ENCODE measurements at places on chromosomes 3 and 15.

DNA sequence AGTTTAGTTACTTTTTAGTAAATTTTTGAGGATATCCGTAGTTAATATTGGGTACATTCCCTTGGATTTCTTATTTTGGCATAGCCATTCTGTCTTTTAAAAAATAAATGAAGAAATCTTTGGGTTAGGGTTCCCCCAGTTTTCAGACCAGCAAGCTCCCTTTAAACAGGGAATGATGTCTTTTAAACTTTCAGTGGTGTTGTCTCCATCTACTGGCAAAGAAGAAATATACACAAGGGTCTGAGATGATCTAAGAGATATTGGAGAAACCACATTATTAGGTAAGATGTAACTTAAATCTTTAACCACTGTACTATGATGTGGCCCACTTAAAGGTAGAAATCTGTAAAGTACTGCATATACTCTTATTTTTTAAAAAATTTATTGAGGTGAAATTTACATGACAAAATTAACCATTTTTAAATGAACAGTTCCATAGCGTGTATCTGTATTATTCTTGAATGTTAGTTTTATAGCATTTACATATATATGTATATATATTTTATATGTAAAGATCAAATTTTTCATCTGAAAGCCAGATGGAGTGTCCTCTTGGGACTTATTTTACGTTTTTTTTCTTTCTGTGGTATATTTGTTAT, 35.1 kb upstream of the EIF3J start:
- peak; percentile 14 for DNase-seq

DNA sequence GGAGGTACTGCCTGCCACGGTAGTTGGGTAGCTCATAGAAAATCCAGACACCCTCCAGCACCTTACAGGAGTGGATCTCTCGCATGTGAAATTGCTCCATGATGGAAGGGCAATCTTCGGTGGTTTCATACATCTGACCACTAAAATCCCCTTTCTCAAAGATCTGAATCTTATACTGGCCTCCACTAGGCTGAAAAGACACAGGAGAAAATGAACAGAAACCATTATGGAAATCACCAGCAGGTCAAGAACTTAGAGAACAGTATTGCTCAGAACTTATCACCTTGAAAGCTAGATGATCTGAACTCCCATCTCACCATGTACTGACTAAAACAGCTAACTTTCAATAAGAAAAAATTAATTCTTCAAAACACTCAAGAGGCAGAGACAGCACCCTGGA, 5.4 kb downstream of the CRYGS start:
- no peak for DNase-seq

GRCh38 chr3:25911525-25912295, 121.8 kb downstream of the OXSM start:
- no peak for DNase-seq

- no peak for DNase-seq
These were observed 177.2 kb downstream of the CBLB start for GRCh38 chr3:105691633-105692032.

GRCh38 chr3:8443829-8444791, 57.5 kb upstream of the LMCD1 start:
- peak; percentile 90 for DNase-seq

DNA sequence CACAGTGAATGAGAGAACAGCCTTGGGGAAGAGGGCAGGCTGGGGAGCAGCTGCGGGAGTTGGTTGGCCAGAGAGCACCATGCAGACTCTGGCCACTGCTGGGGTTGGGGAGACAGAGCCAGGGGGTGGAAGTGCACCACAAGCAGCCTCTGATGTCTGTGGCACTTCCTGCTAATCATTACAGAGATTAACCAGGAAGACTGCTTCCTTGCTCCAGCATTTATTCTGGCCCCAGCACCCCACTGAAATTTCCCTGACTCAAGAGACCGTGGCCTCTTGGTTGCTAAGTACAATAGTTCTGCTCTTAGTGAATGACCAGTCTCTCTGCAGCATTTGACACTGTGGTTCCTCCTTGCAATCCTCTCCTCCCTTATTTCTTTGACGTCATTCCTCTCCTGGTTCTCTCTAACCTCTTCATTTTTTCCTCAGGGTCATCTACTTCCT, 266.2 kb upstream of the ROPN1 start:
- DNase-seq: no peak

- no peak for DNase-seq
These were observed 36.2 kb downstream of the NGLY1 start for GRCh38 chr3:25747033-25747432.

- DNase-seq: no peak
These were observed 309.2 kb downstream of the PDCD6IP start for GRCh38 chr3:34107669-34108068.

DNA sequence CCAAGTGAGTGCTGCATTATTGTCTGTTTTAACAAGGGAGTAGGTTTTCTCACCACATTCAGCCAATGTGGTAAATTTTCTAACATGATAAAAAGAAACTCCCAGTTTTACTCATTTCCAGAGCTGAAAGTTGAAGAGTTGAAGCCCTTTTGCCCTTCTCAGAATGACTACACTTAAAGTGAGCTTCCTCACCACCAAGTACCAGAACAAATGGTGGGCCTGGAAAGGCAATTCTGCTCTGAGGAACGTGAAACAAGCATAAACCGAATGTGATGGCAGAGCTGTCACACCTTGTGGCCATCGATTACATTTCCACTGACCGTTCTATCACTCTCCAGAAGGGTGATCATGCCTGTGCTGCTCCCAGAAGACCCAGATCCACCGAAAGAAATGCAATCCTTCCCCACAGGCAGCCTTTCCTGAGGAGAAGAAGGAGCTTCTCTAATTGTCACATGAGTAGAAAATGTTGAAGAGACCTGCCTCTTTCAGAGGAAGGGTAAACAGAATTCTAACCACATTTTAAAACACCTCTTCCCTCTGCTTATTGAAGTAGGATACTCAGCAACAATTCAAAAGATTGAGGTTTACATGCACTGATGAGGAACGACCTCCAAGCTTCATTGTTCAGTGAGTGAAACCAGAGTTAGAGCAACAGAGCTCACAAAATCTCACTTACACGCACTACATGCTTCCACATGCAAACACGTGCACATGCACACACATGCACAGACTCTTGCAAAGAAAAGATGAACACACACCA, 21.4 kb upstream of the CCR9 start:
- peak; percentile 21 for DNase-seq

- DNase-seq: no peak
These were observed 347.5 kb downstream of the CNTN4 start for GRCh38 chr3:2446146-2446545.

- DNase-seq: no peak
These were observed 158.2 kb upstream of the TSC22D2 start for GRCh38 chr3:150249779-150250470.

DNA sequence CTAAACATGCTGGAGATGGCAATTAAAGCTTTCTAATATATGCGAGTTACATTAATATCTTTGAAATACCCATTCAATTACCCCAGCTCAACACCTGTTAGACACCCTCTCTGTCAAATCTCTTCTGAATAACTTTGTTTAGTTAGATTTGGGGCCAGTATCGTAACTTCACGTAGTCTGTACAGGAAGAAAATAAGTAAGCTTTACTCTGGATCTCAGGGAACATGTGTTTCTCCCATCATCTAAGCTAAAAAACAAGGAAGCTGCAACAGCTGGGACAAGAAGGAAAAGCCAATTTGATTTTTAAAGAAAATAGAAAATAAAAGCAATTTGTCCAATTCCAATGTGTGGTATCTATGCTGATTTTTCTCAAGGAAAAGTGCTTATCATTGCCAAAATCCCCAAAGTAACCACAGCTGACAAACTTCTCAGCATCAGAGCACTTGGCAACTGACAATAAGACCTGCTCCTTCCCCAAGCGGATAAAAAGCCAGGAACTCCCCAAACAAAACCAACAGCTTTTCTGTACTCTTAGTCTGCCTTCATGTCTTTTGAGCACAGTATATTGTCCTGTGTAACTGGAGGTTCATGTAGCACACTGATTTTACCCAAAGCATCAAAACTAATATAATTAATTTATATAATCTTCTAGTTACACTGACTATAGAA, 279.1 kb downstream of the ZBTB20 start:
- DNase-seq: no peak

- no peak for DNase-seq
These were observed 28.6 kb upstream of the TEX264 start for GRCh38 chr3:51642462-51642861.

- DNase-seq: no peak
These were observed 48.1 kb downstream of the ALCAM start for GRCh38 chr3:105414841-105415240.

GRCh38 chr15:85401108-85401774, 20.8 kb downstream of the AKAP13 start:
- DNase-seq: no peak

GRCh38 chr3:186038360-186038759, 70.5 kb downstream of the ETV5 start:
- DNase-seq: no peak

DNA sequence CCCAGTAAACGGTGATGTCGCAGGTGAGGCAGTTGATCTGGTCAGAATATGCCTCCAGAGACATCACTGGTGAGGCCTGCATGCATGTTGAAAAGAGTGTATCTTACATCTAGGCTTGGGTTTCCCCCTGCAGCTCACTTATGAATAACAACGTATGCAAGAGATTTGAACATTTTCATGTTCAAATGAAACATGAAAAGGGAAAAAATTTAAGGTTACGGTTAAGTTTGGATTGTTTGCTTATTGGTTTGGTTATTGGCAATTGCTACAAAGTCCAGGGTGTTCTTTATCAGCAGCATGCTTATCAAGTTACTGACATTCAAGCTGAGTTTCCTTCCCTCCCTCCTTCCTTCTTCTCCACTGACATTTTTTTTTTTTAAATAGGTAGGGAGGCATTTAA, 123.2 kb downstream of the IGF1R start:
- no peak for DNase-seq

GRCh38 chr3:51538115-51538458, 432 bp upstream of the RAD54L2 start:
- peak; percentile 29 for DNase-seq

- DNase-seq: no peak
These were observed 99.4 kb downstream of the DHX36 start for GRCh38 chr3:154224866-154225265.

GRCh38 chr15:76829939-76830338, 75.2 kb downstream of the SCAPER start:
- DNase-seq: no peak

DNA sequence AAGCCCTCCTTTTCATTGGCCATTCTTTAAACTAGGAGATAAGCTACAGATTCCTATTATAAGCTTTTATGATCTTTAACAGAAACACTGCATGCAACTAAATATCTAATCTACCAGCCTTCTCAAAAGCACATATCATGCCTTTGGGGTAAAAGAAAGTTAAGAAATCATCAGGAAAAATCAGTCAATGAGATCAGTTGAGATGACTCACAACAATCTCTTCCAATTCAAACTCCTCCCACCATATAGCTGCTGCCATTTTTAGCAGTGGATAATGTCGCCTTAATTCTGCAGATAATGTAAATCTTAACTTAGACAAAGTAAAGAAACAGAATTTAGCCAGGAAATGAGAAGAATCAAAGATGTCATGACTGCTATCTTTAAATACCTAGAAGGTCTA, 135.2 kb upstream of the BCL6 start:
- no peak for DNase-seq

DNA sequence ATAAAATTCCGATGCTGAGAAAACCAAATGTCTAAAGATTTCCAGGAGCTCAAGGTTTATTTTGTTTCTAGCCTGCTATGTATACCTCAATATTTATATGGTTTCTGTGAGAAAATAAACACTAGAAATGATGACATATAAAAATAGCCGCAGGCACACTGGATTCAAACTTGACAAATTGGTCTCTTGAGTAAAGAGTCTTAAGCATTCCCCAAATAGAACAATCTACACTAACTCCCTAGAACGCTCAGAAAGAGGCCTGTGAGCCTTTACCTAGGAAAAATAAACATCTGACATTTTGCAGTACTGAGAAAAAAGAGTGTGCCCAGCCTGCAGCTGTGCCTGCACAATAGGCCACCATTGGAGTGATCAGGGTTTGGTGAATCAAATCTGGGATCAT, 75.2 kb downstream of the NEK10 start:
- no peak for DNase-seq

- peak; percentile 47 for DNase-seq
These were observed 104.4 kb downstream of the FMN1 start for GRCh38 chr15:33089878-33090757.

DNA sequence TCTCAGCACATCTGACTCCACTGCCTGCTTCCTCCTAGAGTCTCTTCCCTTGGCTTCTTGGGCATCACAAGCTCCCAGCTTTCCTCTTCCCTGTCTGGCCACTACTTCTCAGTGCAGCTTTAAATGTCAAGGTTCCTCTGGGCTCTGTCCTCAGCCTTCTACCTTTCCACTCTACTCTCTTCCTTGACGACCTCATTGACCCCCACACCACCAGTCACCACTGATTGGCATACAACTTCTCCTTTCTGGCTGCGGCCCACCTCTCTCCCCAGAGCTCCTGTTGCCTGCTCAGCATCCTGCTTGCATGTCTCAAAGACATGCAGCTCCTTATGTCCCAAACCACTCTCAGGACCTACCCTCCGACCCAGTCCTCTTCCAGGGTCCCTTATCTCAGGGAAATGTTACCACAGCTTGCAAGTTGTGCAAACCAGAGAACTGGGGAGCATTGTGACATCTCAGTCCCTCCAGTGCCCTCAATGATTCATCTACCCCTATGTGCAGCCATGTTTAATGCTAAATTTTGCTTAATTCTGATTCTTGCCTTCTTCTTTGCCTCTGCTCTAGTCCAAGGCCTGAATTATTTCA, 49.9 kb downstream of the TRPM1 start:
- DNase-seq: no peak

GRCh38 chr3:157700405-157700804, 197.2 kb upstream of the VEPH1 start:
- no peak for DNase-seq

GRCh38 chr3:138845181-138845601, 10.5 kb upstream of the PIK3CB start:
- DNase-seq: no peak

DNA sequence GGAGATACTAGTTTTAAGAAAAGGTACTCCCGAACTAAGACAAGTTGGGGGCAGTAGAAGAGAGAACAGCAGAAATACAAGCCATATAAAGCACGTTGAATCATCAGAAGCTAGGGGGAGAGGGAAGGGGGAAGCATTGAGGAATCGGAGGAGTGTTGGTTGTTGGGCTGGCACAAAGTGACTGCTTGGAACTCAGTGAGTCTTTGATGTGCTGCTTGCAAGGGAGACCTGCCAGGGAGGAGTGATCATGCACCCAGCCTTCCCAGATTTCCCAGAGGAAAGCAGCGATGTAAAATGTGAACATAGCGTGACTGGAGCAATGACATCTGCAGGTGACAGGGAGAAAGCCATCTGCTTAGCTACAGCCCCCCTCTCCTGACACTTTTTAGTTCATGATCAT, 192.4 kb upstream of the IL12A start:
- DNase-seq: no peak

GRCh38 chr15:87706001-87706400, 550.5 kb downstream of the NTRK3 start:
- no peak for DNase-seq

GRCh38 chr3:31439890-31440750, 92.6 kb upstream of the STT3B start:
- no peak for DNase-seq

GRCh38 chr3:172659246-172660002, 51.4 kb downstream of the NCEH1 start:
- DNase-seq: no peak
